Stimulated activated CD8-positive, alpha-beta memory T cell treated with anti-CD3 and anti-CD28 coated beads, Interleukin-4, amount 100 ng/mL, for 4 hours (primary cell): ENCODE measurements at places on chromosomes 4 and X.
A peak's percentile ranks its signal among the peaks of the same experiment; 100 is the strongest.

DNA sequence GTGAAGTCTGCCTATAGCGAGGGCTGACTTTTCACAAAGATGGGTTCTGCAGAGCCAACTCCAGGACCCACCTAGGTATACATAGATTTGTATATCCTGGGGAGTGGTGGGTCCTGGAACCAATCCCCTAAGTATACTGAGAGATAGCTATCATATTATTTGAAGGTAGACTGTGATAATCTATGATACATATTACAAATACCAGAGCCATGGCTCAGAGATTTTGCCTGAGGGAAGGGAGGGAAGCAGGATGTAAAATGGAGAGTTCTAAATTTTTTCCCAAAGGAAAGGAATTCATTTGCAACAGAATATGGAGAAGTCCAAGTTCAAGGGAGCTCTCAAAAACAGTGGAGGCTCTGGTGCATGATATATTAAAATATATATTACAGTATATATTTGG is 7.2 kb downstream of the TCEAL3 start:
- DNase-seq: no peak

DNA sequence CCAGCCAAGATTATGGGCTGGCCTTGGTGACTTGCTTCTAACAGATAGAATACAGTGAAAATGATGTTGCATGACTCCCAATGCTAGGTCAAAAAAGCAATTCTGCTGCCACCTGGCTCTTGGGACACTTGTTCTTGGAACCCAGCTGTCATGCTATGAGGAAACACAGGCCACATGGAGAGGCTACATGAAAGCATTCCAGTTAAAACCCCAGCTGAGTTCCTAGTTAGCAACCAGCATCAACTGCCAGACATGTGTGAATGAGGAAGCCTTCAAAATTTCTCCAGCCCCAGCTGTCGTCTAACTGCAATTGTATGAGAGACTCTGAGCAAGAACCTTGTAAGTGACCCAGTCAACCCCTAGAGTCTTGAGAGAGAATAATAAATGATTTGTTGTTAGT is 105.2 kb upstream of the FGF16 start:
- DNase-seq: no peak

DNA sequence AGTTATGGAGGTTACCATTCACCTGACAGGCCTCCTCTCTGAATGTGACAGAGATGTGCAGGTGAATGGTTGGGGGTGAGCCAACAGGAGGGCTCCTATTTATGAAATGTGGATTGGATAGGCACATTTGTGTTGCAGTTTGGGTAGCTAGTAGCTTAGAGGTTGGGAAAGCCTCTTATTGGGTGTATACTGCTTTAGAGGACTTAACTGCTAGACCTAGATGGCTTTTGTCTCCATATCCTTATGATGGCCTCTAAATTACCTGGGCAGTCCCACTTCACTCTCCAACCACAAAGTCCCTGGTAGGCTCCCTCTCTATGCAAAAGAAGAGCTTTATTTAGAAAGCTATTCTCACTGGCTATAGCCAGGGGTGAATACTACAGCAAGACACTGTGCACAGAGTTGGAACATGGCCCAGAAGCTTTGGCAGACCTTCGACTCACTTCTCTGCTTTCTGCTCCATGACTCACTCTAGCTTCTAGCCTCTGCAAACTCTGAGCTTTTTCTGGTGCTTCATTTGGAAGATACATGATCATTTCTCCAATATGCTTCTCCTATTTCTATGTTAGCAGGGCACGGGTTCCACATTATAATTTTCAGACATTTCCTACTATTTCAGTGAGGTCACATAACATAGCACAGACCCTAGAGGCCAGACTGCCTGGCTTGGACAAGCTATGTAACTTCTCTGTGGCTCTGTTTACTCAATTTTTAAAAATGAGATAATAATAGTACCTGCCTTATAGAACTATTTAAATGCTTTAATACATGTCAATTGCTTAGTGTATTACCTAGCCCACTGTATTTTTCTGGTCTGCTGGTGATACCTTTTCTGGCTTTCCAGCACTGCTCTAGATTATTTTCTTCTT is 6.0 kb upstream of the VGLL1 start:
- DNase-seq: no peak

GRCh38 chrX:13825178-13825762 is 8.4 kb upstream of the GPM6B start:
- no peak for DNase-seq

DNA sequence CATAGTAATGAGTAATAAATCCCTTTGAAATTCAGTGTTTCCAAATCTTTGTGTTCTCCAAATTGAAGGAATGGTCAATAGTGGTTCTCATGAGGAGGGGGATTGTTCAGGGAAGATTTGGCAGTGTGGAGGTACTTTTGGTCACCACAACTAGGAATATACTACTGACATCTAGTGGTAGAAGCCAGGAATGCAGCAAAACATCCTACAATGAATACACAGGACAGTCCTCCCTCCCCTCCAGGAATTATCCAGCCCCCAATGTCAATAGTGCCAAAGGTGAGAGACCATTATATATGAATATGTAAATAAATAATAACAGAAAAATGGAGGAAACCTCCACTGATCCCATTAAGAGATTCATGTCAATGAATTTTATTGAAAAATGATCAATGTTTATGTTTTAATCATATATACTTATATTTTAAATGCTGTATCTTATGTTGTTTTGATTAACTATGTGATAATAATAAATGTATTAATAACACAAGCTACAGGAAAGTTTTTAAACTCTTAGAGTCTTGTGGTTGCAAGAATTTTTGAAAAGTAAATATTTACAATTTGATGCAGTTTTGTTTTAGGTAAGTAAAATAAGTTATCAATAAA is 14.4 kb upstream of the FAM9A start:
- DNase-seq: no peak

- DNase-seq: peak; percentile 49
Observed at GRCh38 chrX:132218100-132218812, 991 bp downstream of the RAP2C start.

GRCh38 chr4:5988086-5988845 is 30.0 kb downstream of the C4orf50 start:
- no peak for DNase-seq

- no peak for DNase-seq
Observed at GRCh38 chr4:182620111-182620980, 296.8 kb downstream of the DCTD start.

GRCh38 chr4:56148428-56148827 is 199.7 kb downstream of the CEP135 start:
- no peak for DNase-seq

GRCh38 chr4:144710526-144710912 is 64.6 kb downstream of the HHIP start:
- DNase-seq: no peak

DNA sequence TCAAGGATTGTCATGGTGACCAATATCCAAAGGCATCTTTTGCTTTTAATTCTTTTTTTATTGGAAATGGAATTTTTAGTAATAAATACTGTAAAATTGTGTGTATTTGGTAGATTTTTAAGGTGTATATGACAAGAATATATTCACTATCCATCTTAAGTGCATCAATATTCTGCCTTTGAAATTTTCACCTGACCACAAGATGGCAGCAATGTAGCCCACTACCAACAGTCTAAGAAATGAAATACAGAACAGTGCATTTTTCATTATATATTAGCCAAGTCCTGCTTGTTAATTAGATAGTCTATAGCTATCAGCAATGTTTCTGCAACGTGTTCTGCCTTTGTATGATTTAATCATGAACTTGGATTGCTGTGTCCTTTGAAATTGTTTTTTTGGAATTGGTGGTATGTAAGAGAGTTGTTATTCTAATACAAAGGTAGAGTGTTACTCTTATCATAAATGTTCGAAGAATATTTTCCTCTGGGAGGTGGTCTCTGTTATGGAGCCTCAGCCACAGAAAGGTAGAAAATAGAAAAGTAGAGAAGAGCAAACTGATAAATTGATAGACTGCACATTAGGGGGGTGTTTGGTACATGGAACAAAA is 38.2 kb downstream of the HPGDS start:
- DNase-seq: no peak

DNA sequence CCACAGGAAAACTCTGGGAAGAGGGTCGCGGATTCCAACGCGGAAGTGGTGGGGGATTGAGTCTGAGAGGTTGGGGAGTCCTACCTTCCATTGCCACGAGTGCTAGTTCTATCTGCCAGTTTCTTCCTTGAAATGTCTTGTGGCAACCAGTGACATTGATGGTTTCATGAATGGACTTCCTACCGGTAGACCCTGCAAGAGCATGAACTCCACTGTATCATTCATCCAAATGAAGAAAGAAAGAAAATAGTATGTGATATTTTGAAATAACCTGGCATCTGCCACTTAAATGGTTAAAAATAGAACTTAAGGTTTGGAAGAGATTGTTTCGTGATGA is 1.1 kb upstream of the SLC10A7 start:
- no peak for DNase-seq

DNA sequence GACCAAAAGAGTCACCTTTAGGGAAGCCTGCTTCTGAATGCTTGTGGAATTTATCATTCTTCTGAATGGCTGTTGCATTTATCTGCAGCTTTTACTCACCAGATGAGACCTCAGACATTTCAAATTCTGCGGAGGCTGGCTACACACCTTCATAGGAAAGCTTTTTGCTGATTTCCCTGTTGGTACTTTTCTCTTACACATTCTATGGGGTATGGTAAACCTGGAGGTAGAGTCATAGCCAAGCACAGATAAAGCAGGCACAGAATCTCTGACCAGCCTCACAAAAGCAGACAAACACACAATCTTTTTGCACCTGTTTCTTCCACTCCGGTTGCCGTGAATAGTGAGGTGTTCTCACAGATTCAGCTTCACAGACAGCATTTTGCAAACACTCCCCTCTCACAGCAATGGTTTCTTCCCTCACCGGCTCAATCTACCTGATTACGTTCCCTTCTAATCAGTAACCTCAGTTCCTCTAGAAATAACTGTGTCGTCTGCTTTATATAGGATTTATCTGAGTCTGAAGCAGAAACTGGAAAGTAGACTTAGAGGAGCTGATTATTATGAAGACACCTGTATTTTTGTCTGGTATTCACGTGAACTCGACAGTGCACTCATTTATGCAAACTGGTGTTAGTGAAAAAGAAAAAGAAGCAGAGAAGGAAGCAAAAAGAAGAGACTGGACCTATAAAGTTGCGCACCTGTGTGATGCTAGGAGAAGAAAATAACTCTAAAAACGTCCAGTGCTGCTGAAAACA is 83.1 kb downstream of the DMD start:
- no peak for DNase-seq

- no peak for DNase-seq
Observed at GRCh38 chrX:146921204-146921603, 106.7 kb upstream of the CXorf51A start.

DNA sequence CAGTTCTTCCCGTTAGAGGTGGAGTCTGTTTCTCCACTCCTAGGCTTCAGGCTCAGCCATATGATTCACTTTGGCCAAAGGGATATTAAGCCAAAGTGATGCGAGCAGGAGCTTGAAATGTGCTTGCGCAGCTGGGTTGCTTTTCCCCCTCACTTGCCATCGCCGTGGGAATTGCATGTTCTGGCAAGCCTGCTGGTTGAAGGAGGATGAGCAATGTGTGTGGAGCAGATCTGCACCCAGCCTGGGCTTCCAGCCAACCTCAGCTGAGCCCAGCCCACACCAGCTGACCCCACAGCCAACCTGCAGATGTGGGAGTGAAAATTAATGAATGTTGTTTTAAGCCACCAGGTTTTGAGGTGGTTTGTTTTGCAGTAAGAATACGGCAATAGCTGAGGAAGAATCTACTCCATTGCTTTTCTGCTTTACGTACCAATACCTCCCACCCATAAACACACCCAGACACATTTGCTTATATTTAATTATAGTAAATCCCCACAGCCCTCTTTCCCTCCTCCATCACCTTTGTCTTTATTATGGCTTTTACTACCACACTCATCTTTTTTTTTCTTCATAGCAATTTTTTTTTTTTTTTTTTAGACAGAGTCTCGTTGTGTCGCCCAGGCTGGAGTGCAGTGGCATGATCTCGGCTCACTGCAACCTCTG is 132.8 kb upstream of the FUNDC1 start:
- no peak for DNase-seq

- DNase-seq: no peak
Observed at GRCh38 chrX:53085661-53086229, 3.6 kb downstream of the TSPYL2 start.

GRCh38 chr4:111064342-111064993 is 441.6 kb upstream of the PITX2 start:
- no peak for DNase-seq

DNA sequence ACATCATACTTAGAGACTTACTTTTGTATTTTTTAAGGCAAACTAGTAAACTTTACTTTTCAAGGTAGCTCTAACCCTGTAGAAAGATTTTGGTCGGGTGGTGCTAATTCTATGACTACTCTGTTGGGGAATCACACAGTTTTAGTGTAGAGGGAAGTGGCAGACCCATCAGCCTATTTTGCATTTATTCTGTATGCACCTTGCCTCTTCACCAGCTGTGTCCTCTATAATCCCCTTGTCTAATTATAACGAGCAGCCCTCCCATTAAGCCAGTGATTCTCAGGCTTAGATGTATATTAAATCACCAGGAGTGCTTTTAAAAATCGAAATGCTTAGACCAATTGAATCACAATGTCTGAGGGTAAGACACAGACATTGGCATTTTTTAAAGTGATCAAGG is 78.1 kb downstream of the GALNT7 start:
- DNase-seq: no peak

GRCh38 chr4:20528508-20528907 is 171.8 kb upstream of the PACRGL start:
- no peak for DNase-seq

GRCh38 chr4:187665086-187665485 is 330.5 kb upstream of the ZFP42 start:
- DNase-seq: no peak

- DNase-seq: no peak
Observed at GRCh38 chr4:48578132-48578968, 88.3 kb downstream of the ZAR1 start.

GRCh38 chr4:169030562-169030982 is 20.5 kb upstream of the CBR4 start:
- no peak for DNase-seq

DNA sequence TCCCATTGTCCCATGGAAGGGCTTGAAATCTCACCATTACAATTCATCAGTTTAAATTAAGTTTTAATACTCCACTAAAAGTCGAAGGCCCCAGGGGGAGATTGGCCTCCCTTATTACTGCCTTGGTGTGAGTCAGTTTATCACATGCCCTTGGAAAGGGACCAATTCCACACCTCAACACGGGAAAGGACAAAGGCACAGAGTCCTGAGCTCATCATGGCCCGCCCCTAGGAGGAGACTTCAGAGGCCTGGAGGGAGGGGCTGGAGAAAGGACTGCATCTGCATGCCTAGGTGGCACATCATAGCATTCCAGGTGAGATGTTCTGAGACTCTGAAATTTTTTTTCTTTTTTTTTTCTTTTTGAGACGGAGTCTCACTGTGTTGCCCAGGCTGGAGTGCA is 2.8 kb upstream of the SEL1L3 start:
- no peak for DNase-seq
